Sigmoid colon (tissue), 7 donors: ENCODE measurements at places on chromosomes 5 and 9.

DNA sequence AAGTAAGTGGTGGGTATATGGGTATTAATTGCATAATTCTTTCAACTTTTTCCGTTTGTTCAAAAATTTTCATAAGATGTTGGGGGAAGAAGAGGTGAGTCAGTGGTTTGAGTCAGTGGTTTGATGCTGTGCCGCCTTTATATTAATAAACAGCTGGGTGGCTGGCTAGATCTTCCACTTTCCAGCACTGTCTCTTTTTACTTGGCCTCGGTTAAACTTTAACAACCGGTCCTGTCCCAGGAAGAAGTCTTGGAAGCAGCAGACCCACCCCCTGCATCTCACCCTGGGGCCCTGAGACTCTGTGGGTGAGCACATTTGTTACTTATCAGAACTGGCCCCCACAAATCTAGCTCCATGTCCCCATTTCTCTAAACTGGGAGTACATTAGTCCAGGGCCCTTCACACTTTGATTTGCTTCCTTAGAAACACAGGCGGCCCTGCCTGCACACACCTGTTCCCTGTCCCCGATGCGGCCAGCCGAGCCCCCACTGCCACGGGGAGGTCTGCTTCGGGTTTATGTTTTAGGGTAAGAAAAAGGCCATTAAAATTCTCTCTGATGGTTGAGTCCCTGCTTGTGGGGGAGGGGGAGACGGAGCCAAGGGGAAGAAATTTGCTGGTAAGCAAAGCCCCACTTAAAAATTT is 90.7 kb downstream of the PTCH1 start:
- H3K27me3 ChIP-seq: no peaks in the 10 kb centered on the region
- H3K36me3 ChIP-seq: no peaks in the 10 kb centered on the region
- no peak for DNase-seq

DNA sequence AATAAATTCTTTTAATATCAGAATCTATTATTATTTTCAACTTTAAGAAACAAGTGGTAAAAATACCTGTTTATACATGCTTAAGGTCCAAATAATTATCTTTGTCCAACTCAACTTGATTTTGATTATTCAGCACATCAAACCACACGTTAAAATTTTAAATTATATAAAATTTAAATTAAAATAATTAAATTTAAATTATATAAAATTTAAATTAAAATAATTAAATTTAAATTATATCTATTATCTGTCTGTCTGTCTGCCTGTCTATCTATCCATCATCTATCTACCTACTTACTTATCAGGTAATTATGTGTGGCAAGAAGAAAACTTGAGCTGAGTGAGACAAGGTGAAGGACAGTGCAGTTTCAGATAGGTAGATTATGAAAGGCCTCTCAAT is 605.3 kb upstream of the RIOK2 start:
- H3K36me3 ChIP-seq: no peaks in the 10 kb centered on the region
- H3K4me1 ChIP-seq: no peaks in the 10 kb centered on the region
- H3K27ac ChIP-seq: no peak overlapping the region
- DNase-seq: no peak
- no peaks in the 10 kb centered on the region for H3K27me3 ChIP-seq

DNA sequence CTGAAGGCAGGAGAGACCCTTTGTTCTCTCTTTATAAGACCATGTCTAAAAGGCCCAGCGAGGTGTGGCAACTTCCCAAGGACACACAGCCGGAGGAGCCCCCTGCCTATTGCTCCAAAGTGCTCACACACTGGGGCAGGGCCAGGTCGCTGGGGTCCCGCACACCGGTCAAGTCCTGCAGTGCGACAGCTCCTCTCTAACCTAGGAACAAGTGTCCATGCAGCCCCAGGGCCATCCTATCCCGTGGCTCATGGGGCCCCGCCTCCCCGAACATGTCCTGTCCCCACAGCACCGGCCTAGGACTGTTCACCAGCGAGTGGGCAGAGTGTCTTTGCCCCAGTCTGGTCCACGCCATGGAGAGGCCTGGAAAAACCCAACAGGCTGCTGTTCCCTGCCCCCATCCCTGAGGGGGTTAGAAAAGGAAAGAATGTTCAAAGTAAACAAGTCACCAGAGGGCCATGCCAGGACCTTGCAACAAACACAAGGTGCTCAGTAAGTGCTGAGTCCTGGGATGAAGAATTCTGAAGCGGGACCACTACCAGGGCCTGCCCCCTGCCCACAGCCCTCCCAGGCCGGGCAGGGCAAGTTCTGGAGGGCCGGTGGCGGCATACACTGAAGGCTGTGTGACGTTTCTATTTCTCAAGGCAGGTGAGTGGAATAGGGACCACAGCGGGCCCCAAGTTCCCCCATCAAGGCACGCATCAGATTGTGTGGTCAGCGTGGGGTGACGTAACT is 938 bp downstream of the NINJ1 start:
- no peaks in the 10 kb centered on the region for H3K4me1 ChIP-seq
- no peaks in the 10 kb centered on the region for H3K27me3 ChIP-seq
- no peaks in the 10 kb centered on the region for H3K36me3 ChIP-seq

DNA sequence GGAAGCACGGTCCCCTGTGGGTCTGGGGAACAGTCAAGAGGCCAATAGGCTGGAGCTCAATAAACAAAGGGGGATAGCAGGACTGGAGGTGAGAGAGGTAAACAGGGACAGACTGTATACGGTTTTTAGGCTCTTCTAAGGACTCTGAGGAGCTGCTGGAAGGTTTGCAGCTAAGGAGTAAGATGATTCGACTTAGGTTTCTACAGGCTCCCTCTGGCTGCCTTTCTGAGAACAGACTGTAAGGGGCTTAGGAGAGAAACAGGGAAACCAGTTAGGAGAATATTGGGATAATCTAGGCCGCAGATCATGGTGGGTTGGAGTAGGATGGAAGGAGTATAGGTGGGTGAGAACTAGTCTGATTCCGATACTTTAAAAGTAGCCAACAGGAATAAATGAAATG is 10.4 kb downstream of the CDK5RAP2 start:
- peaks cover 70% of the 10 kb centered on the region for H3K36me3 ChIP-seq
- H3K4me1 ChIP-seq: peaks cover 29% of the 10 kb centered on the region
- H3K4me3 ChIP-seq: no peak overlapping the region
- DNase-seq: no peak
- no peak overlapping the region for H3K27ac ChIP-seq

DNA sequence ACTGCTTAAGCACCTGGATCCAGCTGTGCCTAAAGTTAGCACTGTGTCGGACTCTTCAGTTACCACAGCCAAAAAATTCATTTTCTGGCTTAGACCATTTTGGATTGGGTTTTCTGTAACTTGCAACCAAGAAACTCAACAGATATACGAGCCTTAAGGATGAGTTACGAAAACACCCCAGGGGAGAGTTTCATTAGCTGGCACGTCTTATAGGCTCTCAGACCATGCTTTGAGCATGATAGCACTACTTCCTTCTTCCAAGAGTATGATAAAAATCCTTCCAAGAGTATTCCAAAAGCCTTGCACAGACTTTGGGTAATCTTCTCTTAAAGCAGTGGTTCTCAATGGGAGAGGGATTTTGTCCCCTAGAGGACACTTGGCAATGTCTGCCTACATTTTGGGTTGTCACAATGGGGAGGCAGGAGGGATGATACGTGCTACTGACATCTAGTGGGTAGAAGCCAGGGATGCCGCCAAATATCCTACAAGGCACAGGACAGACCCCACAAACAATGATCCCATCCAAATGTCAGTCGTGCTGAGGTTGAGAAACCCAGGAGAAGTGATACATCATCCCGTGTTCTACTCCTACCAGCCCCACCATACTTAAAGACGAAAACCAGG is 64.8 kb downstream of the SMIM23 start:
- H3K27me3 ChIP-seq: no peaks in the 10 kb centered on the region
- no peaks in the 10 kb centered on the region for H3K4me1 ChIP-seq
- H3K4me3 ChIP-seq: no peak overlapping the region
- no peaks in the 10 kb centered on the region for H3K36me3 ChIP-seq
- no peak overlapping the region for H3K27ac ChIP-seq
